ENCODE measurements at places on chromosomes 1 and 21.
A peak's percentile ranks its signal among the peaks of the same experiment; 100 is the strongest.

- DNase-seq = no peak
These were observed at the start of gene SH2D2A for GRCh38 chr1:156816561-156817328. SH2D2A (minus strand) TSS chr1:156816848; CDS start chr1:156816708, 140 bp downstream.

- DNase-seq = no peak
These were observed 70.8 kb upstream of the LBR start for GRCh38 chr1:225498549-225499136.

- no peak for DNase-seq
These were observed 994.9 kb downstream of the ADGRL2 start for GRCh38 chr1:82795508-82796149.

DNA sequence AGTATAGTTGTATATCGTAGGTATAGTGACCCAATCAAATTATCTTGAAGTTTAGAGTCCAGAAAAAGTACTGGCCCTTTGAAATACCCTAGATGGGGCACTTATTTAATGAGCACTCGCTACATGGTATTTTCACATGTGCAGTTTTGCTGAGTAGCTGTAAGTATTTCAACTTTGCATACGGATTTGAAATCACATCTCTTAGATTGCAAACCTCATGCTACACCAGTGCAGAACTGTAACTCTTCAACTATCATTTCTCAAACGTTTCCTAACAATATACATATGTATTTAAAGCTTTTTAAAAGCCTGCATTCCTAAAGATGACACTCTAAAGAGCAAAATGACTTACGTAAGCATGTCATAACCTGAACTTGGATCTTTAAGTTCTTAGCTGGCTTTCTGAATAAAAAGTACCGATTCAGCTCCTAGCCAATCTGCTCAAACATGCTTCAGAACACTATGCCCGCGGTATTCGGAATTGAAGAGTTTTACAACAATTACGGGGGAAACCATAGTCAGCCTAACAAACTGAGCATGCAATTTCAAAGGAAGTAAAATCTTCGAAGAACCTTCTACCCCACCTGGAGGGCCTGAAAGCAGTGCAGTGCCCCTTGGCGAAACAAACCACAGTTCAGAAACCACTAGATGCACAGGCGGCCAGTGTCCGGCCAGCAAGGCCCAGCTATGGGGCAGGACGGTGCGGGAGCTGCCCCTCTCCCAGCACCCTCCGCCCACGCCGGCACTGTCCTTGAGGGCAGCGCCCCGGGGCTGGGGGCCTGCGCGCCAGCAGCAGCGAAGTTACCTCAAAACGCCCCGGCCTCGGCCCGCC, 863 bp downstream of the FH start:
- DNase-seq = peak; percentile 42

DNA sequence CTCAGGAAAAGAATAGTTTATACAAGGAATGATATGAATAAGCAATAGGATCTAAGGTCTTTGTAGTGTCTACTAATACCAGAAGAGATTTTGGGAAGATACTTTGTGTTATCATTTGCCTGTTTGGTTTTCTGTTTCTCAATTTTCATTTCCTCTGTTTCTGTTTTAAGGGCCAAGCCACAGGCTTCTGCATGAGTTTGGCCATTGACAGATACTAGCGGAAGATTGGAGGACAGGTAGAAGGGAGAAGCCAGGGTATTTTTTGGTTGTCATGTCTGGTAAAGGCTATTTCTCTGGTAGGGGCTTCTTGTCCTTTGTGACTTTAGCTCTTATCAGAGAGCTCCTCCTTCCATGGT, 51.4 kb downstream of the HS2ST1 start:
- DNase-seq = no peak

- DNase-seq = no peak
These were observed 203.5 kb downstream of the FCRL5 start for GRCh38 chr1:157348538-157349480.

- DNase-seq = no peak
These were observed 88.1 kb downstream of the CCDC30 start for GRCh38 chr1:42551180-42551579.

- DNase-seq = no peak
These were observed 8.6 kb upstream of the FCMR start for GRCh38 chr1:206930210-206930798.

- DNase-seq = no peak
These were observed 30.2 kb downstream of the RAVER2 start for GRCh38 chr1:64775113-64775512.

- no peak for DNase-seq
These were observed 108.6 kb upstream of the RAB3GAP2 start for GRCh38 chr1:220380885-220381284.

GRCh38 chr1:108842525-108843181, 14.2 kb downstream of the AKNAD1 start:
- no peak for DNase-seq

GRCh38 chr1:101237229-101237837, 514 bp downstream of the S1PR1 start:
- DNase-seq = no peak

DNA sequence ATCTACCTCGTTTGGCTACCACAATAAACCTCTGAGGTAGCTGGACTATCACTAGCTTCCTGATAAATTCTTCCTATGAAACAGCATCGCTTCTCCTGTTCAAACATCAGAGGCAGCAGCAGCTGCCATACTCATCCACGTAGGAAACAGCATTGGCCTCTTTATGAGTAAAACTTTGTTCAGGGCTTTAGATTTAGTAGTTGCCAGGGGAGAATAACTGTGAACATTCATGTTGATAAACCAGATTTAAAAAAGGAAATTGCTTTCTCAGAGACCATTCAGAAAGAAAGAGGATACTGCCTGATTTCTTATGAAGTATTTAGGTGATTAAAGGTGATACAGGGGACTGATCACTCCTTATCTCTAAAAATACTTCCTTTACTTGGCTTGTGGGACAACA, 7.2 kb downstream of the CEP170 start:
- DNase-seq = no peak

DNA sequence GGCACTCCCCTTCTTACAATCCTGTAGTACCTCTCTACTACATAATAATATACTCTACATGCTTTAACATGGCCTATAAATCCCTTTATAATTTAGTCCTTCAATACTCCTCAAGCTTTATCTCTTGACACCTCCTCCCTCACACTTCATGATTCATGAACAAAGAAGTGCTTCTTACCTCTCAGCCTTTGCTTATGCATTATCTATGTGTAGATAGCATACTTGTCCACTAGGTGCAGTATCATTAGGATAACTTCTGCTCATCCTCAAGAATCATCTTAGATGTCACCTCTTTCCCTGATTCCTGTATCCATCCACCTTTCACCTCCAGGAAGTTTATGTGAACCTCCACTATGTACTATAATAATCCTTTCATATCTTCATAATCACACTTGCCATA, 74.4 kb downstream of the COL24A1 start:
- DNase-seq = no peak

DNA sequence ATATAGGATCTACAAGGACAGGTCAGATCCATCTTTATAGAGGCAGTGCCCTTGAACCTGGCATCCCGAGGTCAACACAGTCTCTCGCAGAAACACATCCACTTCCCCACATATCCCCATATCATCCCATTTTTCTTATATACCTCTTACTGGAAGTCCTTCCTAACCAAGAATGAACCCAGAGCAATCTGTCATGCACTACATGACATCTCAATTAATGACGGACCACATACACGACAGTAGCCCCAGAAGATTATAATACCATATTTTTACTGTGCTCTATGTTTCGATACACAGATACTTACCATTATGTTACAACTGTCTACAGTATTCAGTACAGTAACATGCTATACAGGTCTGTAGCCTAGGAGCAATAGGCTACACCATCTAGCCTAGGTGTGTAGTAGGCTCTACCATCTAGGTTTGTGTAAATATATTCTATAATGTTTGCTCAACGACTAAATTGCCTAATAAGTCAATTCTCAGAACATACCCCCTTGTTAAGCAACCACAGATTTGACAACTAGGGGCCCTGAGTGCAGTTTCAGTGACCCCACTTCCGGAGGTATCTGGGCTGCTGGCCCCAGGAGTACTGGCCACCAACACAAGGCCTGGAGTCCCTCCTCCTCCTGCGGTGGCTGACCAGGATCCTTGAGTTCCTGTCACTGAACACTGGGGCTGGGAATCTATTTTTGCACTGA, 28.1 kb downstream of the PTPN14 start:
- no peak for DNase-seq

DNA sequence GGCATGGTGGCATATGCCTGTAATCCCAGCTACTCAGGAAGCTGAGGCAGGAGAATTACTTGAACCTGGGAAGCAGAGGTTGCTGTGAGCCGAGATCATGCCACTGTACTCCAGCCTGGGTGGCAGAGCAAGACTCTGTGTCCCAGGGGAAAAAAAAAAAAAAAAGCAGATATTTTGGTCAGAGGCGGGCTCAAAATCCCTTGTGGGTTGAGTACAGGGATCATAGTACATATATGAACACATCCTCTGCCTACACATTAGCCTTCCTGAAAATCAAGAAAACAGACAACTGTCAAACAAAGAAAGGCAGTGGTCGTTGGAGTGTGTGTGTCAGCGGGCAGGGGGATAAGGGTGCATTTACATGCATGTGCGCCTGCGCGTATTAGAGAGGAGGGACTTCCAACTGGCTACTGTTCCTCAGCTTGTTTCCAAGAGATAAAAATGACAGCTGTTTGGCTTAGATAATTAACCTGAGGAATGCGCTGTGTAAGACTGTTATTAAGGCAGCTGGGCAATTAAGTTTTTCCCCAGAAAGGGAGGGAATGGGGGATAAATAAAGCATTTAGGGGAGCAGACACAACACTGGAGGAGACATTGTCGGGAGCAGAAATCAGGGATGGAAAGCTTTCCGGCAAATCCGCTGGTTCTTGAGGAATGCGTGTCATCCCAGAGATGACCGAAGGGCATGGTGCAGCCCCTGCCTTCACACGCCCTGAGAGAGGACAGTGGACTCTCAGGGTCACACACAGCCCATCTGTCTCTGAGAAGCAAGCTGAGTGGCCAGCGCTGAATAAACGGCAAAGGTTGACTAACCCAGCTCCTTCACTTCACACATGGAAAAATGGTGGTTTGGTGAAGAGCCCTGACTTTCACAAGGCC, 6.4 kb downstream of the LAMB3 start:
- no peak for DNase-seq

DNA sequence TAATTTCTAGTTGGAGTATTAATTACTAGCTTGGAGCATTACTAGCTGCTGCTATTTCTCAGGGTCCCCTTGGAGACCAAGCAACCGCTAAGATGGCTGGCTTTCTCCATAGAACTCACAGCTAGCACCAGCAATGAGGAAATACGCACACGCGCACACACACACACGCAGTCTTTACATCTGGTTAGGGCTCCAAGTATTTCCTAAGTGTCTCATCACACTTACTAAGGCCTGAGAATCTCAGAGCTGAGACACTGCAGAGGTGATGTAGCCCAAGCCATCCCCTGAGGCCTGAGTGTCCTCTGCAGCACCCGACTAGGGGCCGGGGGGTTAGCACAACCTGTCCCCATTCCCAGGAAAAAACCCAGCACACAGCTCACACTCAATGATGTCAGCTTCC, 42.5 kb downstream of the ITPKB start:
- no peak for DNase-seq

GRCh38 chr1:117301901-117302300, 65.3 kb upstream of the MAN1A2 start:
- no peak for DNase-seq

DNA sequence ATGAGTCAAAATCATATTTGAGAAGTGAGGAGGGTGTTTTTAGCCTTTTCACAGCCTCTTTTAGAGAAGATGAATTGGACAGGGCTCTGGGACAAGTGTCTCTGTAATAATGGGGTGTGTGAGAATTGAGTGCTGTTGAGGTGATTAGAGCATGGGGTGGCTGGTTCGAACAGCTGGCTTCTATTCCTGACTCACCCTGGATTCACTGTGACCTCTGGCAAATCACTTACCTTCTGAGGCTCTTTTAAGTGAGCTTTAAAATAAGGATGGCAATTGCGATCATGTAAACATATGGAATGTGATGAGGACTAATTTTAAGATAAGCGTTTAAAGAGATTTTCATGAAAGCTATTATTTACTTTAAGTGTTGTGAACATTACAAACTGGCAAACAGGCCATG, 243.4 kb downstream of the ADGRL2 start:
- DNase-seq = no peak

- DNase-seq = no peak
These were observed 3.5 kb upstream of the ACP6 start for GRCh38 chr1:147673816-147674215.

DNA sequence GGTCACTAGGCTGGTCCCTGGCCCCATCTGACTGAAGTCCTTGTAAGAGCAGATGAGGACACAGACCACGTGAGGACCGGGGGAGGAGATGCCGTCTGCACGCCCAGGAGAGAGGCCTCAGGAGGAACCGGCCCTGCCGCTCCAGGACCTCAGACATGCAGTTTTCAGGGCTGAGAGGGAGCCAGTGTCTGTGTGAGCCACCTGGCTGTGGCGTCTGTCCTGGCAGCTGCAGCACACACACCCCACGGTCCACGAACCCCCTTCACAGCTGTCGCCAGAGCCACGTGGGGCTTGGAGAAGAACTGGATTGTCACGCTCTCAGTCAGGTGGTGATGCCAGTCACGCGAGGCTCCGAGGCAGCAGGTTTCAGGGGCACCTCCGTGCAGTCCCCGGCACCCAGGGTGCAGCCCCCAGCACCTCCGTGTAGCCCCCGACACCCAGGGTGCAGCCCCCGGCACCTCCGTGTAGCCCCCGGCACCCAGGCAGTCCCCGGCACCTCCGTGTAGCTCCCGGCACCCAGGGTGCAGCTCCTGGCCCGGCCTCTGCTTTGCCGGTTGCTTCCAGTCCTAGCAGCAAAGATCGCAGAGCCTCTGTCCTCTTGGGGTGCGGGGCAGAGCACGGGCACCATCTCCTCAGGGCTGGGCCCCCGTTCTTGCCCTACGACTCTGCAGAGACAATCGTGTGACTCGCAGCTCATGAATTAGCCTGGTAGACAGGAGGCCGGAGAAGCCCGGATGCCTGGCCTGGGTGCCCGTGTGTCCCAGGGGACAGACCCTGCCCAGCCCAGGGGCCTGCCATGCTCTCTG, 19.0 kb upstream of the SUMO3 start:
- DNase-seq = no peak

GRCh38 chr1:52179073-52179472, 37.2 kb downstream of the ZFYVE9 start:
- DNase-seq = no peak

GRCh38 chr1:184191181-184191621, 139.7 kb downstream of the TSEN15 start:
- no peak for DNase-seq

DNA sequence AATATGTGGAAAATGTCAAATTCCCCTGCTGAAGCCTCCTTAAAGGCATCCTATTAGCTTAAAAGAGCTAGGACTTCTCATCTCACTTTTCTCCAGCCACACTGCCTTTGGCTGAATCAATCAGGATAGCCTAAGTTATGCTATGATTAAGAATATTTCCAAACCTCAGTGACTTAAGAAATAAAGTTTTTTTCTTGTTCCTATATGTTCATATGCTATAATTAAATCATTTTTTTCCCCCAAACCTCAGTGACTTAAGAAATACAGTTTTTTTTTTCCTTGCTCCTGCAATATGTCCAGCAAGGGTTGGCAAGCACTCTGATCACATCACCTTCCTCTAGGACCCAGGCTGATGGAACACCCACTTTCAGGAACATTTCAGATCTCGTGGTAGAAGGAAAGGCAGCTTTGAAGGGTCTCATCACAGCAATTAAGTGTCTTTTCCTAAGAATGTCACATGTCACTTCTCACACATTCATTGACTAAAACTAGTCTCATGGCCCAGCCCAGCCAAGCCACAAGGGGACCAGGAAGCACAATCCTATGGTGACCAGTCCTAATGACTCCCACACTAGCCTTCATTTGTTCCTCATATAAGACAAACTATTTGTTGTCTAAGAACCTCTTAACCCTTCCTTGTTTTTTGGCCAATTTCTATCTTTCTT, 6.3 kb upstream of the JUN start:
- no peak for DNase-seq

GRCh38 chr1:10556430-10557005, 81.8 kb downstream of the PEX14 start:
- no peak for DNase-seq

All from endothelial cell (in vitro differentiated cells).